NCI-H345 (cell line): ENCODE measurements at places on chromosomes 2 and 18.

GRCh38 chr18:62118328-62118727 is 68.5 kb downstream of the PIGN start:
- DNase-seq, result no peak

- no peak for DNase-seq
Measured at GRCh38 chr18:75062297-75062886, 146.5 kb downstream of the PTGR3 start.

DNA sequence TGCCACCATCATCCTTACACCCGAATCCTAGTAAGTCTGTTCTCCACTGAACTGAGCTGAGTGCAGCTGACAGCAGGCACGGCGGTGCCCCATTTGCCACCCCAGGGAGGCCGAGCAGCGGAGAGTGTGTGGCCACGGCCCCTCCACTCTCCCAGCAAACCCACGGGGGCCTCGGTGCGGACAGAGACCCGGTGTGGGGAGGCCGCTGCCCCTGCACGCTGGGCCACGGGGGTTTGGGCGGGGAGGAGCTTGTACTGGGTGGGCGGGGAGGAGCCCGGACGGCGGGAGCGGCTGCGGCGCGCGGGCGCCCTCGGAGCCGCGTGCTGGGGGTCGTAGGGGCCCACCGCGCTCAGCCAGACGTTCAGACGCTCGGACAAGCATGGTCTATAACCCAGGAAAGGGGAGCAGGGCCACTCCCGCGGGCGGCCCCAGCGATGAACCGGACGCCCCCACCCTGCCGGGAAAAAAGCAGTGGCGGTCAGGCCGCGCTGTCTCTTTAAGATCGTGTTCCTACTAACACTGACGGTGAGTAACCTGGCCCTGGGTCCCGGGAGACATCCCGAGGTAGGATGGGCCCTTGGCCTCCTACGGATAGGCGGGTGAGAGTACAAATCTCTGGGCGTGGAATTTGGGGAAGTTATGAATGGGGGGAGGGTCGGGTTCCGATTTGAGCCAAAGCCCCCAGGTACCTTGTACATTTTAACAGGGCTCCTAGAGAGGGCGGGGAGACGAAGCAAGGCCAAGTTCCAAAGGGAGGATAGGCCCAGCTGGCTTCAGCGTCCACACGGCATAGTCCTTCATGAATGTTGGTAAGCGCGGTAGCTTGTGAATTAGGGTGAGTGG is at the start of gene ITPRIPL1:
TSS of gene ITPRIPL1 (plus strand) at position 277 of the 843 bp plus-strand sequence. CDS start at position 800, 523 bp downstream.
- DNase-seq, result no peak

DNA sequence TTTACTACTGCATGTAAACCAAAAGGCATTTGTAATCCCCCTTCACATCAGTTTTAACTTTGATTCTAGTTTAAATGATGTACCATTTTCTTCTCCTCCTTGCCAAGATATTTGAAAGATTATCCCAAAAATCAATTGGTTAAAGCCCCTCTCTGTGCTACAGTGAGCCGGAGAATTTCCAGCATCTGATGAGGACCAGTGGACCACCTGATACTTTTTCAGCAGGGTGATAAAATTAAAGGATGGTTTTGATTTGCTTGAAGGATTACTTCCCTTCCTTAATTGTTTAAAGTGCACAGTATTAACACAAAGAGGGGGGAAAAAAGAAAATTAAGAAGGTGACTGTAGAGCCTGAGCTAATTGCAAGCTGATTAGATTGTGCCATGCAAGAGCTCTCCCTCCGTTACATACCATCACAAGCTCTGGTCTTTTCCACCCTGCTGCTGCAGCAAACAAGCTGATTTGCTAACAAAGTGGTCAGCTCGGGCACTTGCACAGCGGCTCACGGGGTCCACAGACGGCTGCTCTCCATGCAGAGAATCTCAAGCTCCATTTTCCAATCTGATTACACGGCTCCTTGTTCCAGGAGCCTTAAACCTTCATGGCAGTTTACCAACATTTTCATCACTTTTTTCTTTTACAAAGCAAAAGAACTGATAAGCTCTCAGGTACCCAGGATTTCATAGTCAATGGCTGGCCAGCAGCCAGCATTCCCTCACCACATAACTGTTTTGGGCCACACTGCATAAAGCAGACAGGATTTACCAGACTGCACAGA is 22.1 kb downstream of the FIGN start:
- DNase-seq, result no peak

- DNase-seq, result no peak
Measured at GRCh38 chr18:22314001-22314400, 103.7 kb downstream of the CTAGE1 start.

DNA sequence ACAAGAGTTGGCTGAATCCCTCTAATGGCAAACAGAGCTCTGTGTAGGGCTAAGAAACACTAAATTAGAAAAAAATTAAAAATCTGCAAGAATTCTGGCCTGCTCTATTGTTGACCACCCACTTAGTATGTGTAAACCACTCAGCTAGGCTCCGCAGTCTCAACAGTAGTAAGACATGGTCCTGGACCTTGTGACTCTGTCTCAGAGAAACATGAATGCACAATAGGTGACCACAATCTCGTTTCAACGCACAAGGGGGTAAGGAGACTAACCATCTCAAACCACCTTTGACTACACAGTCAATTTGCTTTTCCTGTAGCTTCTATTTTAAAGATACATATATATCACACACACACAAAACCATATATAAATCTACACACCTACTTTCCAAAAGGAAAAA is 16.5 kb downstream of the SEPTIN10 start:
- no peak for DNase-seq

DNA sequence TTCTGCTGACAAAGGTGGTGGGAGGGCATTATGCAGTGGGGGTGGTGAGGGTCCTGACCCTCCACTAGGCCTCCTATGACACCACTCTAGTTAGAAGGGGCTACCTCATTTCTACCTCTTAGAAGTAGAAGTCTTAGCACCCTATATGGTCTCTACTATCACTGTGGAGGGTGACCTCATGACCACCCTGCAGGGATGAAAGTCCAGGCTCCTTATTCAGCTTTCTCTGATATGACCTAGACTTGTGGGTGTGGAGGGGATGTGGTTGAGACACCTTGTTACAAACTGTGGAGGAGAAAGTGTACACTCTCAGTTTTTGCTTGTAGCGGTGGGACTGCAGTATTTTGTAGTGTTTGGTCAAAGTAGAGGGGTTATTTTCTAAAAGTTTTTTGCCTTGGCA is 18.6 kb downstream of the TMEM182 start:
- DNase-seq, result no peak

GRCh38 chr2:39234754-39235153 is 9.0 kb downstream of the CDKL4 start:
- DNase-seq, result no peak

GRCh38 chr2:26359886-26360473 is 13.4 kb upstream of the ADGRF3 start:
- no peak for DNase-seq

DNA sequence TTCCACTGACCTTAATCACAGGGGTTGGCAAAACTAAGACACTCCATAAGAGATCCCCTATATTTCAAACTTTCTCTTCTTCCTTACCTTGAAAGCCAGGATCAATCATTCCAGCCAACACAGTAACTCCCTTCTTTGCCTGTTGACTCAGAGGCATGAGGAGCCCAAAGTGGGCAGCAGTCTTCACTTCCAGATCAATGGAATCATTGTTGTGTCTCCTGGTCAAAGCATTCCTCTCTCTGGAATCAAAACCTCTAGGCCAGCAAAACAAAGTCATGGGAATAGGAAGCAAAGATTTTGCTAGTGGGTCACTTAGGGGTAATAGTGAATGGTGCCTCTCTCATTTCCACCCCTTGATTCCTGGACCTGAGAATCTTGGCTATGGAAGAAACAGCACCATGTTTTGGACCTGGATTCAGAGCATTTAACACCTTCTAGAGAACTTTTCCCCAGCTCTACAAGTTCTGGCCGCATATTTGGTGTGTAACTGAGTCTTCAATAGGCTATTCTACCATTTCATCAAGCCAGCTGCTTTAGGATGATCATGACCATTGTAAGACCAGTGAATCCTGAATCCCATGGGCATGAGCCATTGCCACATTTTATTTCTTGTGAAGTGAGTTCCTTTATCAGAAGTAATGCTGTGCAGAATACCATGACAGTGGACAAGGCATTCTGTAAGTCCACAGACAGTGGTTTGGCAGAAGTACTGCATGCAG is 65.7 kb upstream of the SERPINE2 start:
- no peak for DNase-seq

GRCh38 chr2:8258406-8258805 is 423.4 kb upstream of the ID2 start:
- DNase-seq, result no peak

- DNase-seq, result no peak
Measured at GRCh38 chr2:189328848-189329245, 112.4 kb upstream of the WDR75 start.

DNA sequence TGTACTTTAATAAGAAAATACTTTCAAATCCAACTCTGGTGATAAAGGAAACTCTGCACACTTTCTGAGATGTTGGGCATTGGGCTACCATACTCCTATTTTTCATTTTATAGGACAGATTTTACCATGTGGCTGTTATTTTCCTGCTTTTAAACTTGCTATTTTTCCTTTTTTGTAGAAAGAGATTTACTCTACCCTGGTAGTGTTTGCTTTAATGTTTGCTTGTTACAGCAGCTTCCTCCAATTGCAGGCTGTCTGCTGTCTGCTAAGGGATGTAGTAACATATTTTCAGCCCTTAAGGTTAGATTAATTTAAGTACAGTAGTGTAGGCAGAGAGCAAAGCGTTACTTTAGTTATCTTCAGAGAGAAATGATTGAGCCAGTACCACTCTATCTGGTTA is 38.6 kb downstream of the MARCHF7 start:
- DNase-seq, result no peak

DNA sequence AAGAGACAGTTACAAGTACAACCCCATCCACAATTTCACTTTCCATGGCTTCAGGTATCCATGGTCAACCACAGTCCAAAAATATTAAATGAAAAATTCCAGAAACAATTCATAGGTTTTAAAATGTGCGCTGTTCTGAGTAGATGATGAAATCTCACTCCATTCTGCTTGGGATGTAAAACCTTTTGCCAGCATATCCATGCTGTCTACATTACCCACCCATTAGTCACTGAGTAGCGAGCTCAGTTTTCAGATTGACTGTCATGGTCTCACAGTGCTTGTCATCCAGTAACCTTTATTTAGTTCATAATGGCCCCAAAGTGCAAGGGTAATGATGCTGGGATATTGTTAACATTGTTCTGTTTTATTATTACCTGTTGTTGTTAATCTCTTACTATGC is 40.5 kb downstream of the SMAD4 start:
- DNase-seq, result no peak

GRCh38 chr2:123720760-123721159 is 304.3 kb upstream of the CNTNAP5 start:
- DNase-seq, result peak; percentile 79
